Activated T-helper 2 cell treated with anti-CD3 and anti-CD28 coated beads, Interferon-gamma antibody, Interleukin-2, Interleukin-4, amounts not matched to agents 10 μg/mL and 5 μg/mL and 100 μg/mL, durations not matched to agents 14 hours and 24 hours and 36 hours (primary cell): ENCODE measurements at places on chromosomes 1 and 21. TPM values are rescaled to one million over a fixed set of nuclear protein-coding genes. Genes with fewer than 3 reads are reported as not detected.

DNA sequence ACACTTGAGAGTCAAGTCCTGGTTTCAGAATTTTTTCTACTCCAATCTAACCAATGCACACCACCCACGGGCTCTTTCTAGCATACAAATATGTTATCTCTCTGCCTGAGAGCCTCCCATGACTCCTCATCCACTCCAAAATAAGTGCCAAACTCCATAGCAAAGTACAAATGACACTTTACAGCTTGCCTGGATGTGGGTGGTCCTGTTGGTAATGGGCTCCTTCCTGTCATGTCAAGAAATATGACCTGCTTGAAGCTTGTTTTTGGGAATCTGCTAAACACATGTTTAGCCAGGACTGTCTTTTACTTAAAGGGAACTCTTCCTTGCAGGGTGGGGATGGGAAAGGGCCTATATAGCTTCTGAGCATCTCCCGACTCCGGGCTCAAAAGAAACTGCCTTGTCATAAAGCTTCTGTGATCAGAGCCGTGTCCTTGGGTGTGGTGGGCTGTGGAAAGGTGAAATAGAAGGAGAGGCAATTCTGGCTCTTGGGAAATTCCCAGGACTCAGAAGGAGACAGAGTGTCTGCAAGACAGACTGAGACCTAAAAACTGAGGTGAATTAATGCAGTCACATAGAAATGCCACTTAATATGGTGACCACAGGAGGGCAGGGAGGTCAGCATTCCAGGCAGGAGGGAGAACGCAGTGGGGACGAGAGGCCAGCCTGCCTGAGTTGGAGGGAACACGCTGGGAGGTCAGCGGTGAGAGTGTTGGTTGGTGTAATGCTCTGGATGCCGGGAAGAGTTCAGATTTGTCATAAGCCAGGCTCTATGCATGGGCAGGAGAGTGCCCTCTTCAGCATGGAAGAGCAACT lies 6.1 kb upstream of the IGFN1 start:
- DNase-seq, result no peak

DNA sequence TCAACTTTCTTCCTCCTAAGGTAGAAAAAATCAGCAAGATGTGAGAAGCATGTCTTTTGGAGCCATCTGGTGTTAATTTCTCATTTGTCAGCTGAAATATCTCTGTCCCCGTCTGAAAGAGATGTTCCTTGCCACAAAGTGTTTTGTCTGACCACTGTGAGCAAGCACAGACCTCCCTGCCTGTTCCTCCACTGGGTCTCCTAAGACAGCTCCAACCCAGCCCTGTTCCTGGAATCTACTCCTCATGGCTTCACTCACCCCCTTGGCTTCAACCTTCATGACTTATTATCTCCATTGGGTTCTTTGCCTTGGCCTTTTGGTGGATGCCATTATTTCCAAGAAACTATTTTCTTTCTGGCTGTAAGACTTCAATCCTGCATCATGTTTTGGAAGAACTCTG lies 65.7 kb upstream of the CACHD1 start:
- no peak for DNase-seq

DNA sequence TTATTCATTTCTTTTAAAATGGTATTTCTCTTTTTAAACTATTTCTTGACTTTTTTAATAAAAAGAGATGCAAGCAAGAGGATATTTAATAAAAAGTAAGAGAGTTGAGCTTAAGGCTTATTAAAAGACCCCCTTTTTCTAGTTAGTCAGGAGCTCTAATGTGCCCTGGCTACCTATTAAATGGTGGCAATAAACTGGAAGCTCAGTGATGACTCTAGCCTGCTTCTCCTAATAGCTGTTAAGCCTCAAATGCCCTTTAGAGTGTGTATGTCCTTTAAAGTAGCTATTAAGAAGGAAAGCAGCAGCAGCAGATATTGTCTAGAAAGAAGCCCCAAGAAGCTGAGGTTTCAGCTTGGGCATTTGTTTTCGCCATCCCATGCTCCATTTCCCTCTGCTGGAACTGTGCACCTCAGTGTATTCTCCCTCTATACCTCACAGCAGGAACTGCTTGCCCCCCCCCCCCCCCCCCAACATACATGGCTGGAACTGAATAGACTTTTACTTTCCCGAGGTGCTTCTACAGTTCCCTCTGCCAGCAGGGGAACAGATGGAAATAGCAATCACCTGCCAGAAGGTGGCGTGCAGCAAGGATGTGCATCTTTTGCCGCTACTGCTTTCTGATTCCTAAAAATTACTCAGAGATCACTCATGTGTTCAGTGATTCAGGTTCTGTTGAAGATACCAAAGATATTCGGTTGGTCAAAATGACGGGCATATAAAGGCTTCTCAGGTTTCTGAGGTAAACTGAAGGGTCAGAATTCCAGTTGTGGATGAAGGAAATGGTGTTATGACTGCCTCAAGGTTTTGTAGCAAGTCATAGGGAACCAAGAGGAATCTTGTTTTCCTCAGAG lies 2.5 kb downstream of the RGS4 start:
- DNase-seq, result peak; percentile 19

GRCh38 chr1:225674381-225674780 lies 21.5 kb upstream of the ENAH start:
- DNase-seq, result no peak

GRCh38 chr1:179820226-179820970 lies 57.2 kb downstream of the TOR1AIP2 start:
- no peak for DNase-seq

DNA sequence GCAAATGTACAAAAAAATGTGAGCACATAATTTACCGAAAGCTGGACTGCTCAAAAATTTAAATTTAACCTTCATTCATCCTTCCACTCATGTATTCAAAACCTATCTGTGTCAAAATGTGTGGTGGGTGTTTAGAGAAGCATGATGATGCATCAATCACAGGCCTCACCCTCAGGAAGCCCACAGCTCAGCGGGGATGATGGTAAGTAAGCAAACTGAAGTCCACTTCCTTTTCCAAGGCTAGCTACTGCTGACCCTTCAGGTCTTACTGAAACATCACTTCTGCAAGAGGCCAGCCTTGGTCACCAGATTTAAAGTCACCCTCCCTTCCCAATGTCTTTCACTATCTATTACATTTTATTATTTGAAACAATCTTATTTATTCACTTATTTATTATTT lies 254.5 kb downstream of the DNM3 start:
- DNase-seq, result no peak

DNA sequence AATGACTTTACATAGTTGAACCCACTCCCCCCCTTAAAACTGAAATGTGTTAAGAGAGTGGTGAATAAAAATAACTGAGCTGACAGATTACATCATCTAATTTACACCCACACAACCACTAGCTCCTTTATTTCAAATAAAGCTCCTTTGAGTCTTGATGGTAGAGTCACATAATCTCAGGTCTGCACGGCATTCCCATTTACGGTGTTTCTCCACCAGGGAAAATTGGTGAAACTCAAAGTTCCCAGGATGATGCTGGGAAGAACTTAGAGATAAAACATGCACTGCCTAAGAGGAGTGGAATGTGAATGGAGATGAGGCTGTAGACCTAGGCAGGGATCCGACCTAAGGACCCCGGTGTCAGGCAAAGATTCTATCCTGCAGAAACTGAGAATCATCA lies 727.8 kb upstream of the ADAMTS5 start:
- no peak for DNase-seq

DNA sequence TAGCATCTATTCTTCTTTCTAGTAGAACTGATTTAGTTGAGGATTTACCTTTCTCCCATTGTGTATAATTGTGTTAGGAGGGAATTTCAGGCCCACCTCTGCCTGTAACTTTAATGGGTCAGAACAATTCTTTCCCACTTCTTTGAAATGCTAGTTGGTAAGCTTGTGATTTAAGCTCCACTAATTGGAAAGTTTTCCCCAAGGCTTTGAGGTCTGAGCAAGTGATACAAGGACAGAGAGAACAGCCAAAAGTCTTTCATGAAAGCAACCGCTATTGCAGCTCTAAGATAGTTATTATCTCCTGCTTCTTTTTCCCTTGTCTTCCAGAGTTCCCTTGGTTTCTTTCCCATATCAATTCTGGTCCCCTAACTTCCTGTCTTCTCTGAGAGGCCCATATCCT lies 38.7 kb upstream of the PDC start:
- DNase-seq, result no peak

GRCh38 chr1:63693944-63694571 lies 79.8 kb upstream of the ROR1 start:
- DNase-seq, result no peak

Gene XCL1
- total RNA-seq, result 75.2 and 76.2 TPM in 2 replicates

Gene PARS2
- 6.1 and 6.4 TPM in 2 replicates for total RNA-seq

Gene FRRS1
- total RNA-seq, result 0.85 and 1.2 TPM in 2 replicates
